Osteocyte (in vitro differentiated cells): ENCODE measurements at places on chromosomes 1 and 21. TPM values are rescaled to one million over a fixed set of nuclear protein-coding genes. Genes with fewer than 3 reads are reported as not detected.
A peak's percentile ranks its signal among the peaks of the same experiment; 100 is the strongest.

DNA sequence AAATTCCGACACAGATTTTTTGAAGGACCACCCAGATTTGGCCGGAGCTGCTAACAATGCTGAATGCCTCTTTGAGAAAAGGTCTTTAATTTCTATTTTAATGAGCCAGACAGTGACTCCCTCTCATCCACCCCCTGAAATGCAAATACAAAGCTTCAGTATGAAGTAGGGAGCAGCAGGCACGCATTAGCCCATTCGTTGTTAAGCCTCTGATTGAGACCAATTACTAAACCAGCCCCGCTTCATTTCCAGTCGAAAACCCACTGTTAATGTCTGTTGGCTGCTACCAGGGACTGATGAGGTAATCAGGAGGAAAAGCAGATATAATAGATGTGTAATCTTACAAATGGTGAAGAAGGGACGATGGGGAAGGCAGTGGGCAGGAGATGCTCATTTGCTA, 4.8 kb upstream of the C8A start:
- DNase-seq: no peak
- H3K27ac ChIP-seq: no peak overlapping the region
- no peak overlapping the region for H3K4me3 ChIP-seq
- no peaks in the 10 kb centered on the region for H3K36me3 ChIP-seq

DNA sequence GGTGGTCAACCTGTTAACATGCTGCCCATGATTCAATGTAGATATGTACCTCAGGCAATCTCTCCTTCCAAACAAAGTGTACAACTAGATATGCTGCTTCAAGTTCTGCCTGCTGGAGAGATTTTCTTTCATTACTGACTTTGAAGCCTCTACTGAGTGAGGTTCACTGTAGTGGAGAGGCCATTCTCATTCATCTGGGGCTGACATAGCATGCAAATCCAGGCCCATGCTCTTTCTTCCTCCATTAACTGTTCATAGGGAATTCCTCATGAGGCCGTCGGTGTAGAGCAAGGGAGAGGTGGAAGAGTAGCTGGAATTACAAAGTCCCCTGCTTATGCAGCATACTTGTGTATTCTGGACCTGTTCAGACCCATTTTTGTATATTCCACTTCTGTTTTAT, 38.6 kb downstream of the VANGL2 start:
- peaks cover 57% of the 10 kb centered on the region for H3K27me3 ChIP-seq
- H3K4me3 ChIP-seq: no peak overlapping the region
- DNase-seq: no peak
- H3K36me3 ChIP-seq: no peaks in the 10 kb centered on the region

- H3K4me3 ChIP-seq: no peak overlapping the region
- no peak overlapping the region for H3K27ac ChIP-seq
- DNase-seq: peak; percentile 75
These were observed 18.8 kb upstream of the PWP2 start for GRCh38 chr21:44088401-44088780.

The PPM1J gene
- total RNA-seq: 0.67 and 1.1 TPM in 2 replicates

The CTTNBP2NL gene
- 50.6 and 54.2 TPM in 2 replicates for total RNA-seq

The KCNJ15 gene
- 0.34 and 0.51 TPM in 2 replicates for total RNA-seq

DNA sequence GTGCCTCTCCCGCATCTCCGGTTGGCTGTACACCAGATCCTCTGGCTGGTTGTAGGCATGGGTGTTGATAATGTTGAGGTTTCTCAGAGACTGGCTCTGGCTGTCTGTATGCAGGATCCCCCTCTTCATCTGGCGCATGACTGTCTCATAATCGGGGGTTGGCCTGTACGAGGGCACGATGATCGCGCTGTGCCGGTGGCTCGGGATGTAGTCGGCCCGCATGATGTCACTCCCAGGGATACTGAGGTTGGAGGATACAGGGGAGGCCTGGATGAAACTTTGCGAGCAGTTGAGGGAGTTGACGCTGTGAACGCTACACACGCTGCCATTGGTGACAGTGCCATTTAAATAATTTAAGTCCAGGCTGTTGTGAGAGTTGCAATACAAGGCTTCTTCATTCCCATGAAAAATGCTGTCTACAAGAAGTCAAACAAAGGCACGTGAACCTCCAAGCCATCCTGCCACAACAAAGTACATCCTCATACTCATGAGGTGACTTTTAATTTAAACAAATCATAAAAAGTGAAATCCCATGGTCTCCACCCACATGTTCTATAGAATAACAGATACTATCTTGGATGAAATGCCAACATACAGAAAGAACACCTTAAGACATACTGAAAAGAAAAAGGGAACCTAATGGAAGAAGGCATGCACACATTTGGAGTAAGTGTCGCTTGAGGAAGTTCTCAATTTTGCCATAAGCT, 103.6 kb downstream of the SMYD2 start:
- H3K27me3 ChIP-seq: no peaks in the 10 kb centered on the region
- DNase-seq: no peak
- H3K4me3 ChIP-seq: no peak overlapping the region
- H3K36me3 ChIP-seq: peaks cover 57% of the 10 kb centered on the region

The ERO1B gene
- 4.8 and 4.9 TPM in 2 replicates for total RNA-seq

DNA sequence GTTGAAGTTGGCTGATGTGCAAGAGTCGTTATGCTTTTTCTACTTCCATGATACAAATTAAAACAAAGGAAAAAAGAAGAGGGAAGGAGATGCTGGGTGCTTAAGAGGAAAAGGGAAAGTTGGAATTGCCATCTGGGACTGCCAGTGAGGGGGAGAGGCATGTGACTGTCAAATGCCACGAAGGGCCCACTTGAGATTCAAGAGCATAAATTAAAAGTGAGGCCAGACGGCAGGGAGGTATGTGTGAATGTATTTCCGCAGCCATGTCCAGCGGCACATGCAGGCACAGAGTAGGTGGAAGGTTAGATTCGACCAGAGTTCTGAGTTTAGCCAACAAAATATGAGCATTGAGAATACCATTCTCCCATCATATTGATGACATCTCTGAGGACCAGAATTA, 32.0 kb downstream of the NFASC start:
- H3K27me3 ChIP-seq: peaks cover 39% of the 10 kb centered on the region
- no peaks in the 10 kb centered on the region for H3K36me3 ChIP-seq
- H3K4me1 ChIP-seq: no peaks in the 10 kb centered on the region
- DNase-seq: no peak
- no peak overlapping the region for H3K27ac ChIP-seq

DNA sequence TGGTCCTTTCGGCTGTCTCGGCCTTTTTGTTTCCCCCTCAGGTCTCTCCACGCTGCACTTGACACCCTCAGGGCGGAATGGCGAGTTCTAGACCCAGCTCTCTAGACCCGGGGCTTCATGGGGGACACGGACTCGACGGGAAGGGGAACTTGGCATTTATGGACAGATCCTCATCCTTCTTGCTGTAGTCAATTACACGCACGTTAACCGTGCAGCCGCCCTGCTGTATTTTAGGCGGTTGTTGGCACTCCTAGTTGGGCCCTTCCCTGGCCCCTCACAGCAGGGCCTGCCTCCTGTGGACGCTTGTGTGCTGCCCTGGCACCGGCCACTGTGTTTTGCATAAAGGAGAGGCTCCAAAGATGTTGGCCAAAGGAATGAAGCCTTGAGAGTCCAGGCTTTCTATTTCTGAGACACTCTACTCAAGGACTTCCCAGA, 558 bp upstream of the BTG3 start:
- H3K4me3 ChIP-seq: peak overlapping the region; percentile 73
- H3K36me3 ChIP-seq: peaks cover 4% of the 10 kb centered on the region
- DNase-seq: no peak
- H3K27me3 ChIP-seq: no peaks in the 10 kb centered on the region
- peaks cover 22% of the 10 kb centered on the region for H3K4me1 ChIP-seq

The HPCAL4 gene
- not detected in 2 replicates for total RNA-seq

DNA sequence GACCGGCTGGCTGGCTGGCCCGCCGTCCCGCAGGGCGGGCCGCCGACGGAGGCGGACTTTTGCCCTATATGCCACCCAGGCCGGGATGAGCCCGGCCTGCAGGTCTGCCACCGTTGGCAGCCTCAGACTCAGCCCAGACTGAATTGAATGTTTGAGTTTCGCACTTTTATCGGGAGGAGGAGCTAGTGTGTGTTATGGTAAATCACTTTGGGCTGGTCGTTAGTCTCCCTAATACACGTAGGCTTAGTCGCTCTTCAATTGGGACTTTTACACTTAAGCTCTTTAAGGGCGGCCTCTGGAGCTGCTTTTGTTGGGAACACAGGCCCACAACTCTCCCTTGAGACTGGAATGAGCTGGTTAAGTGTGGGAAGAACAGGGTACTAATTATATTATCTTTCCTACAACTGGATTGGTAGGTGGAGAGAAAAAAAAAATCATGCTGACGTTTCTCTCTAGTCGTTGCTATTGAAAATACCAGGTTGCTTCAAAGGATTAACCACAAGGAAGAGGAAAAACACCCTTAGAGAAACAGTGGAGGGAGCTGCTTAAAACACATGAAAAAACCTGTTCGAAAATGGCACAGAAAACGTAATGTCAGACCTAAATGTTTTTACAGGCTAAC, 1.4 kb upstream of the IRF2BP2 start:
- H3K4me1 ChIP-seq: peaks cover 45% of the 10 kb centered on the region
- peaks cover 20% of the 10 kb centered on the region for H3K36me3 ChIP-seq
- peak overlapping the region; percentile 63 for H3K4me3 ChIP-seq
- no peak for DNase-seq

DNA sequence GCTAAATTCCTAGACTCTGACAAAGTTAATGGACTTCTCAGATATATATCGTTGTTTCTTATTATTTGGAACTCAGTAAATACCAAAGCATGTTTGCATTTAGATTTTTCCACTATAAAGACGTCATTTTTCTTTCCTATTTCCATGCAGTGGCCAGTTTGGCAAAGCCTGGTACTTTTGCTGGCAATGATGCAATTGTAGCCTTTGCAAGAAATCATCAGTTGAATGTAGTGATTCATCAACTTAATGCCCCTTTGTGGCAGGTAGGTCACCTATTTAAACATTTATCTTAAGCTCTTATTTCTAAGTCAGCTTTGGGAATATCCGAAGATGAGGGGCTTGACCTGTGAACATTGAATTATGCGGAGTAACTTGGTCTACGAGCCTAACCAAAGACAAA, 12.0 kb downstream of the OTUD3 start:
- no peak for DNase-seq
- H3K27ac ChIP-seq: no peak overlapping the region
- no peaks in the 10 kb centered on the region for H3K27me3 ChIP-seq

- H3K4me1 ChIP-seq: peaks cover 7% of the 10 kb centered on the region
- DNase-seq: no peak
- peaks cover 8% of the 10 kb centered on the region for H3K36me3 ChIP-seq
- H3K27ac ChIP-seq: no peak overlapping the region
- H3K27me3 ChIP-seq: no peaks in the 10 kb centered on the region
These were observed 20.6 kb downstream of the RERE start for GRCh38 chr1:8796812-8797211.

- no peak for DNase-seq
- no peaks in the 10 kb centered on the region for H3K4me1 ChIP-seq
- no peaks in the 10 kb centered on the region for H3K36me3 ChIP-seq
- H3K27me3 ChIP-seq: peaks cover 14% of the 10 kb centered on the region
- H3K4me3 ChIP-seq: no peak overlapping the region
These were observed 229.7 kb upstream of the FMN2 start for GRCh38 chr1:239861985-239862384.

- peaks cover 31% of the 10 kb centered on the region for H3K4me1 ChIP-seq
- H3K27ac ChIP-seq: peak overlapping the region; percentile 88
- no peaks in the 10 kb centered on the region for H3K27me3 ChIP-seq
- H3K4me3 ChIP-seq: peak overlapping the region; percentile 95
- H3K36me3 ChIP-seq: peaks cover 36% of the 10 kb centered on the region
These were observed 1.2 kb downstream of the ETV3 start for GRCh38 chr1:157137046-157137407.

- no peak overlapping the region for H3K27ac ChIP-seq
- DNase-seq: no peak
- H3K4me1 ChIP-seq: no peaks in the 10 kb centered on the region
- no peak overlapping the region for H3K4me3 ChIP-seq
These were observed 1078.5 kb upstream of the ADGRL4 start for GRCh38 chr1:80085067-80085466.

The KIFAP3 gene
- 34.1 and 35.1 TPM in 2 replicates for total RNA-seq

GRCh38 chr1:154934358-154934948, 2.1 kb downstream of the PMVK start:
- peaks cover 9% of the 10 kb centered on the region for H3K36me3 ChIP-seq
- peaks cover 26% of the 10 kb centered on the region for H3K4me1 ChIP-seq
- no peaks in the 10 kb centered on the region for H3K27me3 ChIP-seq
- no peak overlapping the region for H3K4me3 ChIP-seq
- no peak for DNase-seq

The MEGF6 gene
- 255 and 262 TPM in 2 replicates for total RNA-seq

The SLC6A17 gene
- 1.5 and 1.6 TPM in 2 replicates for total RNA-seq

The SLC44A3 gene
- total RNA-seq: 2.8 and 3.6 TPM in 2 replicates

The RYR2 gene
- 0.03 and 0.05 TPM in 2 replicates for total RNA-seq

The NUP210L gene
- total RNA-seq: not detected in 2 replicates

The LCE1E gene
- not detected in 2 replicates for total RNA-seq

DNA sequence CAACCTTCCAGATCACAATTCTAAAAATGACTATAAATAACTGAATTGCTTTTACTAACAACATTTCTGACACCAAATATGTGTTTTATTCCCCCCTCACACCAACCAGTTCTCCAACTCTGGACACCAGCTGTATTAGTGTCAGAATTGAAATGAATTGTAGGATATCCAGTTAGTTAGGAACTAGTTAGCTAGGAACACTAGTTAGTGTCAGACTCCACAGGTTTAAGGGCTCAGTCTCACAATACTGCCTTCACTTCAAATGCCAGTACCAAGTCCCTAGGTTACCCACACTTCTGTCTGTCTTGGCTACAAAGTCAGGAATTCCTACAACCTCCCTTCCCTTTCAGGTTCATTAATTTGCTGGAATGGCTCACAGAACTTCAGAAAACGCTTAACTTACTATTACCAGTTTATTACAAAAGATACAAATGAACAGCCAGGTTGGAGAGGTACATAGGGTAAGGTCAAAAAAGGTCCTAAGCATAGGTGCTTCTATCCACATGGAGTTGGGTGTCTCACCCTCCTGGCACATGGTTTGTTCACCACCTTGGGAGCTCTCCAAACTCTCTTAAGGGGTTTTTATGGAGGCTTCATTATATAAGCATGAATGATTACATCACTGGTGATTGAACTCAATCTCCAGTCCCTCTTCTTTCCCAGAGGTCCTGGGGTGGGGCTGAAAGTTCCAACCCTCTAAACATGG, 4.2 kb downstream of the STXBP3 start:
- no peak overlapping the region for H3K4me3 ChIP-seq
- no peaks in the 10 kb centered on the region for H3K27me3 ChIP-seq
- peaks cover 27% of the 10 kb centered on the region for H3K36me3 ChIP-seq
- H3K27ac ChIP-seq: no peak overlapping the region
- no peak for DNase-seq
